Putamen (tissue), 1 donor: ENCODE measurements at places on chromosomes 5 and 9.

DNA sequence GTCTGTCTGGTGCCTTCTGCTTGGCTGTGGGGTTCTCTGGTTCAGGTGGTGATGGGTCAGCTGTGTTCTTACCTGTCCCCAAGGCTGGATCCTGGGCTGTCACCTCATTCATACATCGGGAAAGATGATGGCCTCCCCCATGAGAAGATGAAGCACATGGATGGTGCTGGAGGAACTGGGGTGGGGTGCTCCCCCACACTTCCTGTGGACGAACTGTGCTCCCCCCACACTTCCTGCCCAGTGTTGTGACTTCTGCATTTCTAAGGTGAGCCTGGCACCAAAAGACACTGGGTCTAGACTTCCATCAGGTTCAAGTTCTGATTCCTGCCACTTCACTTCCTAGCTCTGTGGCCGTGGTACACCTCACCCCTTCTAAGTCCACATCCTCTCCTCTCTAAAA, 4.3 kb upstream of the SURF6 start:
- no peak for DNase-seq

- no peak for DNase-seq
Measured at GRCh38 chr5:45639040-45639439, 57.1 kb downstream of the HCN1 start.

- DNase-seq, result no peak
Measured at GRCh38 chr5:127079994-127080491, 6.7 kb upstream of the C5orf63 start.

GRCh38 chr9:117414220-117414905, 494 bp downstream of the ASTN2 start:
- DNase-seq, result no peak

GRCh38 chr5:78803353-78803752, 154.8 kb upstream of the LHFPL2 start:
- DNase-seq, result no peak

- no peak for DNase-seq
Measured at GRCh38 chr9:96156171-96156974, 145.6 kb downstream of the HSD17B3 start.

GRCh38 chr9:127974769-127975261, 6.0 kb downstream of the EEIG1 start:
- DNase-seq, result no peak

GRCh38 chr9:79858508-79858907, 286.7 kb downstream of the TLE4 start:
- peak; percentile 13 for DNase-seq

GRCh38 chr5:120052916-120053828, 410.9 kb upstream of the PRR16 start:
- DNase-seq, result no peak

DNA sequence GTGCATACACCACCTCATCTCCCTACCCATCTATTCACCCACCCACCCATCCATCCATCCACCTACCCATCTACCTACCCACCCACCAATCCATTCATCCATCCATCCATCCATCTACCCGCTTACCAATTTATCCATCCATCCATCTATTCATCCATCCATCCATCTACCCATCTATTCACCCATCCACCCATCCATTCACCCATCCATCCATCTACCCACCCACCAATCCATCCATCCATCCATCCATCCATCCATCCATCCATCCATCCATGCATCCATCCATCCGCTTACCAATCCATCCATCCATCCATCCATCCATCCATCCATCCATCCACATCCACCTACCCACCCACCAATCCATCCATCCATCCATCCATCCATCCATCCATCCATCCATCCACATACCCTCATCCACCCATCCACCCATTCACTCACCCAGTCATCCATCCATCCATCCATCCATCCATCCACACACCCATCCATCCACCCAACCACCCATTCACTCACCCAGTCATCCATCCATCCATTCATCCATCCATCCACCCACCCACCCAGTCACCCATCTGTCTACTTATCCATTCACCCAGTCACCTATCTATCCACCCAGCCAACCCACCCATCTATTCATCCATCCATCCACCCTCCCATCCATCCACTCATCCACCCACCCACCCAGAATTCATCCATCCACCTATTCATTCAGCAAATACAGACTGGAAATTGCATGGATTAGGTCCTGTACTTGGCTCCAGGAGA, 125.6 kb downstream of the RXRA start:
- no peak for DNase-seq

GRCh38 chr5:61002611-61003355, 57.8 kb downstream of the NDUFAF2 start:
- no peak for DNase-seq

DNA sequence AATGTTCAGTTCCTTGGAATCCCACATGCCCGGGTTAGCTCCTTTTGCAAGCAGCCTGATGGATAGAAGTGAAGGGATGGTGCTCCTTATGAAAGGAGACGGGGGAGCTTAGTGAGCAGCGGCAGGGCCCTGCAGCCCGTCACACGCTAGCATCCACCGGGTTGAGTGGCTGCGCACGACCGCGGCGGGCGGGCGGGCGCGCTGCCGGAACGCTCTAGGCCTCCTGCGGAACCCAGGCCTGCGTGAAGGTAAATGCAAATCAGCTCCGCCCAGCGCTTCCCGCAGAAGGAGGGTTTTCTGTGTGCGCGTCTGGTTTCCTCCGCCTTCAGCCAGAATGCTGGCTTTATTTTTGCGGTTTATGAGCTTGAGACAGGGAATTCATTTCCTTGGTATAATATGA, 19.8 kb downstream of the IL12B start:
- DNase-seq, result peak; percentile 40

- DNase-seq, result no peak
Measured at GRCh38 chr9:131011274-131012022, 2.5 kb downstream of the LAMC3 start.

- DNase-seq, result no peak
Measured at GRCh38 chr5:75894482-75894881, 177.2 kb upstream of the POC5 start.

DNA sequence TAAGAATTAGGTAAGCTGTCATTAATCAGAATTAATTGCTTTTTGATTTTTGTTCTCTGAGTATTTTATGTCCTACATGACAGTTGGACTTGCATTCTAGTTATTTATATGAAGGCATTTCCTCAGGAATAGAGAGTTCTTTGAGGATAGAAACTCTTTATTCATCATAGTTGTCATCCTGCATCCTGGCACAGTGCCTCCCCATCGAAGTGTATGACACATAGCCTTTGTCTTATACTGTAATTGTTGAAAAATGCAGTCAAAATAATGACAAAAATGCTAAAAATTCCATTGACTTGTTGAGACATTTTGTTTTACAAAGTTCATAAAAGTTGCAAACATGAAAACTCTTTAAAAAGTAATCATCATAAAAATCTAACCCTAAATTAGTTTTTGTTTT, 36.5 kb downstream of the CFAP95 start:
- DNase-seq, result no peak

DNA sequence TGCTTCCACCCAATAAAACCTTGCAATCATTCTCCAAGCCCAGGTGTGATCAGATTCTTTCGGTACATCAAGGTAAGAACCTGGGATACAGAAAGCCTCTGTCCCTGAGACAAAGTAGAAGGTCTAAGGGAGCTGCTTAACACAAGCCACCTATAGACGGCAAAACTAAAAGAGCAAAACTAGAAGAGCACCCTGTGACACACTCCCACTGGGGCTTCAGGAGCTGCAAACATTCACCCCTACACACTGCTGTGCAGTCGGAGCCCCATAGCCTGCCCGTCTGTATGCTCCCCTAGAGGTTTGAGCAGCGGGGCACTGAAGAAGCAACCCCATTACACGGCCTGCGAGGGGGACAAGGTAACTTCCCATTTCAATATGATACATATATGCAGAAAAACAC, 179.6 kb upstream of the CDH9 start:
- DNase-seq, result no peak

- no peak for DNase-seq
Measured at GRCh38 chr5:90911169-90911568, 352.6 kb downstream of the ADGRV1 start.

- DNase-seq, result no peak
Measured at GRCh38 chr5:102718819-102719218, 36.3 kb upstream of the PAM start.

- no peak for DNase-seq
Measured at GRCh38 chr5:137086342-137086741, 412.8 kb downstream of the SPOCK1 start.

- no peak for DNase-seq
Measured at GRCh38 chr9:22990349-22990748, 543.7 kb downstream of the DMRTA1 start.

DNA sequence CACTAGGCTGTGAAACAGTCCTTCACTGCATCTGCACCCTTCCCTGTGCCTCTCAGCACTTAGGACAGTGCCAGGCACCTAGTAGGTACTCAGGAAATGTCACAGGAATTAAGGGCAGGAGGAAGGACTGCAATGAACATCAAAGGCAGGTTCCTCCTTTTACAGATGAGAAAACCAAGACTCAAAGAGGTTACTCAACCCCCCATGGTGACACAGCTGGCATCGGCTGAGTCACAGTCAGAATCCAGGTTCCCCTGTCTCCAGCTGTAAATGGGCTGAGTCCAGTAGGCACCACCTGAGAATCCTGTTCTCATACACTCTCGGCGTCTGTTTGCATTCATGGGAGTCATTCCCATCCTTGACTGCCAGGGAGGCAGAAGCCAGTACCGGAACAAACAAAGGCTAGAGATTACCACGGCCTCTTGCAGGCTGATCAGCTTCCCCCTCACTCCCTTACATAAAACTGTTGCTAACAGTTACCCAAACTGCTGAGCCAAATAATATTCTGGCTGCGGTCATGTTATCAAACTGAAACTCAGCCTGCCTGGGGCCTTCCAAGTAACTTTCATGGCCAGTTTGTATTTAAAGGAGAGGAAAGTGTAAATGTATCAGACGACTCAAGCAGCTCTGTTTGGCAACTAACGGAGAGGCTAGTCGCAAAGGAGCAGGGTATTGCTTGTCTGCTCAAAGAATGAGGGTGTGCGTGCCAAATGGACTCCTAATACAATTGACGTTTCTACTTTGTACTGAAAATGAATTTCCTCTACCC, 201.7 kb downstream of the PAPPA start:
- DNase-seq, result no peak

- peak; percentile 72 for DNase-seq
Measured at GRCh38 chr5:146878476-146879172, at the start of gene PPP2R2B. Gene PPP2R2B, minus strand, starts transcription at chr5:146878757.

DNA sequence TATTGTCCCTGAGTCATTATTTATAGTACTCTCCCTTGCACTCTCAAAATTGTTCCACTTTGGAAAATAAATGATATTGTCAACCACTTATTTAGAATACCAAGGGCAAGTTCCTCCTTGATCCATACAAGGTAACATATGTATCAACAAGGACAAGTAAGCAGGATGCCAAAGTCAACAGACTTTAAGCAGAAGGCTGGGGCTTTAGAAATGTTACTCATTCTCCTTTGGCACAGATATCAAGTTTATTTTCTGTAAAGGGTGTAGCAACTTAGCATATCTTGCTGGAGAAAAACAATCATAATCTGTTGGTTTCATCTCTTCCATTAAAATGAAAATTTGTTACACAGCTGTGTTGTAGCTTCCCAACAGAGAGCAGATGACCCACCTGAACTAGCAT, 248.7 kb upstream of the SLC30A5 start:
- DNase-seq, result no peak

DNA sequence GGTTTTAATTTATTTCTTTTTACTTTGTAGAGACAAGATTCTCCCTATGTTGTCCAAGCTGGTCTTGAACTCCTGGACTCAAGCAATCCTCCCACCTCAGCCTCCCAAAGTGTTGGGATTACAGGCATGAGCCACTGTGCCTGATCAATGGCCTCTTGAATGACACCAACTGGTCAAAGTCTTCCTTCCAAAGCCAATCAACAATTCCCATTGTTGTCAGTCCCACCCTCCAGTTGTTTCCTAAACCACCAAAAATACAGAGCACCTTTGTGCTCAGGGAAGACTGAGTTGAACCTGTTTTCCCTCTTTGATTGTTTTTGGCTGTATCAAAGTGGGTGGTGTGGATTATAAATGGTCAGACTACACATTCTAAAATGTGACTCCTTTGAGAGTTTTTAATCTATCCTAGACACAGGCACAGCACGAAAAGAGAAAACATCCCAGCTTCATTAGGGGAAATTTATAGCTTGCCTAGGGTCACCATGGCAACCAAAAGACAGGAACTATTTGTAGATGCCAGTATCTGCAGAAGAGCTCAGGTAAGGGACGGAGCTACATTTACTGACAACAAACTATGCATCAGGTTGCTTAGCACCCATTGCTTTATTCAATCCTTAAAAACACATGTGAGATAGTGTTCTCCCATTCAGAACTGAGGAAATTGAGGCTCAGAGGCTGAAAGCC, 27.6 kb upstream of the ATP6V1G1 start:
- no peak for DNase-seq

GRCh38 chr9:101848485-101848919, 110.1 kb upstream of the GRIN3A start:
- no peak for DNase-seq

DNA sequence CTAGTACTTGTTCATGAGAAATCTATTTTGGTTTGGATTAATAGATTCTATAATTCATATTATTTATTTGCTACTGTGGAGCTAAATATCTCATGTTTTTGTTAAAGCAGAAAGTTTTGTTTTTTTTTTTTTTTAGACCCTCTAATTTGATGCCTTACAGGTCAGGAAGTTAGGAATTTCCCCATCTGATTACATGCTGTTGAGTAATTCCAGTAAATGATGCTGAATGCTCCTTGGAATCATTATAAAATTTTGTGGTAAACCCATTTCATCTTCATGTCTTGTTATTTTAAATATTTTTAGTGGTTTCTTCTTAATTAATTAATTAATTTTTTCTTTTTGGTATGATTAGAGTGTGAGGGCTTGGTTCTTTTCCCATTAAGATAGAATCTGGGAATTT, 35.6 kb downstream of the NNT start:
- no peak for DNase-seq

DNA sequence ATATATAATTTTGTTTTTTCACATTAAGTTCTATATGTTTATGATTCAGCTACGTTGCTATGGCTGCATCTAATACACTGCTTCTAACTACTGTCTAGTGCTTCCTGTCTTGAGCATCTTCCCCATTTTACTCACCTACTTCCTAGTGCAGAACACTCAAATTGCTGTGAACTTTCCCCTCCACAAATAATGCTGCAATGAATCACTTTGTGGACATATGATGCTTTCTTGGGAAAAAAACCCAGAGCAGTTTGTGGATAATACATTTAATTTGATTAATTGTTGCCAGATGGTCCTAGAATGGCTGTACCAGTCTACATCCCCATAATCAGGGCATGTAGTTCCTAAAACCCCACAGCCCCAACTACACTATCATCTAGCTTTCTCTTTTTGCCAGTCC, 18.5 kb downstream of the CD180 start:
- DNase-seq, result no peak

DNA sequence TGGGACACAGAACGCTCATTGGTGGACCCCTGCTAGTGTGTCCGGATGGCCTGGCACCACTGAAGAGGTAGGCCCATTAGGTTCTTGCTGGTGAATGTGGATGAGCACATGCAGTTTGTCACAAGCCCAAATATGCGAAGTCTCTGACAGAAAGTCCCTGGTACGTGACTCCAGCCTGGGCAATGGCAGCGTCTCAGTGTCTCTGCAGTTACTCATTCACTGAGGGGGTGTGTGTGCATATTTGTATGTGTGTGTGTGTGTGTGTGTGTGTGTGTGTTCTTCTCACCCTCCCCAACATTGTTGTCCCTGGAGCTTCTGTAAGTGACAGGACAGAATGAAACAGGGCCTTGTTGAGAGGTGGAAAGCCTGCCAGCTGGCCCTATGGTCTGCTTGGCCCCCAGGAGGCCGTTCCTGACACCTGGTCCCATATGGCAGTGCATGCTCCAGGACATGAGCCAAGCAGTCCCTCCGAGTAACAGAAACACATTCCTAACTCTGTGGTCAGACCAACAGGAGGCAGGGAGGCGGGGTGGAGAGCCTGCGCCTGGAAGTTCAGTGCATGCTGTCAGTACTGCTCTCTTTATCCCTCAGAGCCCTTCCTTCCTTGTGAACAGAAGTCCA, 169.9 kb downstream of the SLC28A3 start:
- no peak for DNase-seq
